CD8-positive, alpha-beta memory T cell (primary cell): ENCODE measurements at places on chromosomes 12 and 14. TPM values are rescaled to one million over a fixed set of nuclear protein-coding genes. Genes with fewer than 3 reads are reported as not detected.

HAL gene
- 0.09 TPM for total RNA-seq

TOGARAM1 gene
- 7.2 TPM for total RNA-seq

PTPRB gene
- not detected for total RNA-seq

ZNF839 gene
- total RNA-seq: 12.9 TPM

GARIN6 gene
- total RNA-seq: not detected

TAS2R9 gene
- not detected for total RNA-seq

OVCH1 gene
- total RNA-seq: not detected

RILPL2 gene
- 26.9 TPM for total RNA-seq

SERPINA3 gene
- not detected for total RNA-seq

PAX9 gene
- total RNA-seq: not detected

VWF gene
- 0.02 TPM for total RNA-seq

DNA sequence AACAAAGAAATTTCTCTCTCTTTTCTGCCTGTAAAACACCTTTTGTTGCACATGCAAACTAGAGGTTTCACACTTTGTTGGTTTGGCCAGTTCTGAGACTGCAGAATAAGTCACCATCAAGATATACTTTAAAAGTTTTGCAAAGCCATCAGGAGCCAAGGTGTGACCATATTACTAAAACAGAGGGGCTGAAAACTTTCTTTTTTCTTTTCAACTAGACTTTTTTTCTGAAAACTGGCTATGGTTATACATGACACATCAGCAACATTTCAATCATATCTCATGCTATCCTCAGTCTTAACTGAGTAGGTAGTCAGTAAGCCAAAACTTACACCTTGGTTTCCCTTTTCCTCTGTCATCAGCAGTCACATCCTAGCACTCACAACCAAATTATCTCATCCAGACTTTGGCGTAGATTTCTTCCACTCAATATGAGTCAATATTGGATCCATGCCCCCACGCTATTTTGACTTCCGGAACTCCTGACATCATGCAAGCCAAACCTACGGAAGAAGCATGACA is 4.1 kb upstream of the IFNG start:
- peak; percentile 14 for DNase-seq
- no peaks in the 10 kb centered on the region for H3K4me1 ChIP-seq
- H3K36me3 ChIP-seq: no peaks in the 10 kb centered on the region
- no peaks in the 10 kb centered on the region for H3K27me3 ChIP-seq

DNA sequence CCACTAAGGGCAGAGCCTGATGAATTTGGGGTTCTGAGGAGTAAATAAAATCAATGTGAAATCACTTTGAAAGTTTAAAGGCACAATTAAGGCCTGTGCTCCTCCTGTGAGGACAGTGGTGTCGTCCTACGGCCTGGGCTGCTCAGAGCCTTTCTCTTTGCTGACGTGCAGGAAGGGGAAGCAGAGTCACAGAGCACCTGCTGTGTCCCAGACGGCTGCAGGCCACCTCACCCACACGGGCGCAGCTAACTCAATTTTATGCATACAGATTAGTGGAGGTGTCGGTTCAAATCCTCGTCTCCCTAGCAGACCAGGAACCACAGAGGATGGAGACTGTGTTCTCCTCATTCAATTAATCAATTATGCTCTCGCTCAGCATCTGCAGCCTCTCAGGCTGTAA is 11.4 kb upstream of the DLK1 start:
- no peaks in the 10 kb centered on the region for H3K27me3 ChIP-seq
- H3K36me3 ChIP-seq: no peaks in the 10 kb centered on the region
- H3K27ac ChIP-seq: no peak overlapping the region
- no peaks in the 10 kb centered on the region for H3K4me1 ChIP-seq
- H3K4me3 ChIP-seq: no peak overlapping the region

GRCh38 chr12:107339487-107339886 is 246.1 kb upstream of the CRY1 start:
- no peak overlapping the region for H3K4me3 ChIP-seq
- DNase-seq: no peak
- no peaks in the 10 kb centered on the region for H3K27me3 ChIP-seq
- H3K27ac ChIP-seq: no peak overlapping the region
- H3K36me3 ChIP-seq: no peaks in the 10 kb centered on the region

GRCh38 chr12:20211541-20211940 is 156.8 kb upstream of the PDE3A start:
- H3K4me3 ChIP-seq: no peak overlapping the region
- no peaks in the 10 kb centered on the region for H3K27me3 ChIP-seq
- DNase-seq: no peak
- no peaks in the 10 kb centered on the region for H3K4me1 ChIP-seq

DNA sequence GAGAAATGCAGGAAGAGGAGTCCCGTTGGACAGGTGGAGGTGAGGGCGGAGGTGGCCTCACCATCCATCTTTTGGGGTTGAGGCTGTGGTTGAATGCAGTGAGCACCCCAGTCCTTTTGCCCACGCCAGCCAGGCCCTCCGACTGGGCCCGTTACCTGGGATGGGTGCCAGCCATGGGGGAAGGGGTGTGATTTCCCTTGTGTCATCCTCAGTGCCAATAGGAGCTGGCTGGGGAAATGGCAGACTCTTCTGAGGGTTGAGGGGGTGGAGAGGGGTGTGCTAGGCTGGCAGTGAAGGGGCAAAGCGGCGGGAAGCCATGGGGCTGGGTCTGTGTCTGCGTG is 9.6 kb downstream of the KCNH3 start:
- DNase-seq: no peak
- H3K27me3 ChIP-seq: peaks cover 9% of the 10 kb centered on the region
- no peak overlapping the region for H3K27ac ChIP-seq
- peaks cover 5% of the 10 kb centered on the region for H3K4me1 ChIP-seq
- H3K36me3 ChIP-seq: no peaks in the 10 kb centered on the region

DNA sequence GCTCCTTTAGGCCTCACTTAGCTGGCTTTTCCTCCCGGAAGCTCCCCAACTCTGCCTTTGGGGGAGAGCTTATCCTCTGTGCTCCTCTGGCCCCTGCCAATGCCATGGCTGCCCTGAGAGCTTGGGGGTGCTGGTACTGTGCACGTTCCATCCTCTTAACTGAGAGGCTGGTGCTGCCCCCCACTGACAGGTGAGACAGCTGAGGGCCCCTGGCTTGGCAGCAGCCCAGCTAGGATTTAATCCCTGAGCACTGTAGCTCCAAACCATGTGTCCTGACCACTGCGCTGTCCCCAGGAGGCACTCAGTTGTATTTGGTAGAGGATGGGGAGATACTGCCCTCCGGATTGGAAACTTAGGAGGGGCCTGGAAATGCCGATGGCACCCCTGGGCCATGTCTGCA is 46.1 kb downstream of the UBE3B start:
- no peaks in the 10 kb centered on the region for H3K4me1 ChIP-seq
- DNase-seq: no peak
- no peaks in the 10 kb centered on the region for H3K27me3 ChIP-seq
- H3K36me3 ChIP-seq: peaks cover 48% of the 10 kb centered on the region
- H3K27ac ChIP-seq: no peak overlapping the region
- no peak overlapping the region for H3K4me3 ChIP-seq

- H3K27ac ChIP-seq: no peak overlapping the region
- no peaks in the 10 kb centered on the region for H3K36me3 ChIP-seq
- H3K4me1 ChIP-seq: no peaks in the 10 kb centered on the region
- DNase-seq: no peak
- no peak overlapping the region for H3K4me3 ChIP-seq
Measured at GRCh38 chr12:102425109-102426039, 55.0 kb downstream of the IGF1 start.

- no peaks in the 10 kb centered on the region for H3K27me3 ChIP-seq
- no peak overlapping the region for H3K4me3 ChIP-seq
- DNase-seq: no peak
- H3K4me1 ChIP-seq: peaks cover 25% of the 10 kb centered on the region
Measured at GRCh38 chr12:121089813-121090430, 42.8 kb upstream of the P2RX7 start.

DNA sequence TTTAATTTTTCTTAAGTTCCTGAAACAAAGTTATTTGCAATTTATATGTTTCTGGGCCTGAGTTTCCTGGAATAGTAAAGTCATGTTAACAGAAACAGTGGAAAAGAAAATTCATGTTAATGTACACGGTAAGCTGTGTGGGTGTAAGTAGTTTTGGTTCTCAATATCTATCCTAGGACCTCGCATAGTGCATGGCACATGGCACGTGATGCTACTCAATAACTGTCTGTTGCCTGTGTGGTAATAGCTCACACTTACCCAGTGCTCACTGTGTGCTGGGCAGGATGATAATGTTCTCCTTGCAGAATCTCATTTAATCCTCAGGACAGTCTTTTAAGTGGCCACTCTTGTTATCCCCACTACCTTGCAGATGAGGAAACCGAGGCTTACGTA is 100.7 kb downstream of the DUSP16 start:
- no peaks in the 10 kb centered on the region for H3K36me3 ChIP-seq
- H3K4me3 ChIP-seq: no peak overlapping the region
- DNase-seq: no peak
- peaks cover 30% of the 10 kb centered on the region for H3K4me1 ChIP-seq
- H3K27ac ChIP-seq: no peak overlapping the region

- H3K27ac ChIP-seq: no peak overlapping the region
- no peaks in the 10 kb centered on the region for H3K4me1 ChIP-seq
- no peak overlapping the region for H3K4me3 ChIP-seq
- no peaks in the 10 kb centered on the region for H3K27me3 ChIP-seq
Measured at GRCh38 chr14:24798911-24799462, 165.0 kb upstream of the GZMB start.

- H3K4me1 ChIP-seq: no peaks in the 10 kb centered on the region
- no peak overlapping the region for H3K4me3 ChIP-seq
Measured at GRCh38 chr12:95582230-95583058, 31.2 kb upstream of the USP44 start.

GRCh38 chr12:84038242-84038641 is 874.4 kb downstream of the SLC6A15 start:
- H3K4me3 ChIP-seq: no peak overlapping the region
- no peak for DNase-seq
- H3K36me3 ChIP-seq: no peaks in the 10 kb centered on the region
- no peaks in the 10 kb centered on the region for H3K4me1 ChIP-seq
- H3K27ac ChIP-seq: no peak overlapping the region

GRCh38 chr14:99685151-99685591 is 1.1 kb downstream of the CYP46A1 start:
- H3K4me1 ChIP-seq: peaks cover 19% of the 10 kb centered on the region
- DNase-seq: no peak
- H3K36me3 ChIP-seq: no peaks in the 10 kb centered on the region
- H3K27me3 ChIP-seq: peaks cover 18% of the 10 kb centered on the region
- H3K27ac ChIP-seq: no peak overlapping the region

- no peaks in the 10 kb centered on the region for H3K36me3 ChIP-seq
- DNase-seq: no peak
- H3K4me3 ChIP-seq: no peak overlapping the region
- H3K4me1 ChIP-seq: no peaks in the 10 kb centered on the region
- no peak overlapping the region for H3K27ac ChIP-seq
- H3K27me3 ChIP-seq: no peaks in the 10 kb centered on the region
Measured at GRCh38 chr12:116620492-116621191, 61.5 kb downstream of the MAP1LC3B2 start.
